Activated CD4-positive, alpha-beta T cell treated with anti-CD3 and anti-CD28 coated beads, Interleukin-2, amount 10 ng/mL, durations not matched to agents 7 days and 5 days (primary cell): ENCODE measurements at places on chromosomes 5 and 9.

GRCh38 chr5:138536665-138537315, 6.2 kb downstream of the ETF1 start:
- peak; percentile 19 for DNase-seq

DNA sequence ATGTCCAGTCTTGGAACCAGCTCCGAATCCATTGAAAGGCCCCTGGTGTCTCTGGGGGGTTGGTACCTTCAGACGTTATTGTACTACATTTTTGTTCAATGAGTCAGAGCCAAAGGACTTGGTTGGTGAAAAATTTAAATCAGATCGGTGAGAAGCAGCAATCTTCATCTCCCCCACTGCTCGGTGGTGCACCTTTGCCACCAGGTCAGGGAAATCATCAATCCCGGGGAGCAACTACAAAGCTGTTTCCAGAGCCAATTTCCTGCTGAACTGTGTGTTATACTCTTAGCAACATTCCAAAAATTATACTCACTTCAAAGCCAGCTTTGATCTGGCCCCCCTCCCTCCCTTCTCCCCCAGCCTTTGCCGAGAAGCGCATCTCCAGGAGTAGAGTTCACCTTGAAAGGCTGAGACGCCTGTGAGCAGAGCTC, 375.2 kb upstream of the WWC1 start:
- DNase-seq, result no peak

- DNase-seq, result no peak
Observed at GRCh38 chr9:6930827-6931226, 173.1 kb downstream of the KDM4C start.

GRCh38 chr5:169384661-169385060, 83.7 kb upstream of the SLIT3 start:
- no peak for DNase-seq

- no peak for DNase-seq
Observed at GRCh38 chr5:21681911-21682310, 1171.2 kb downstream of the CDH12 start.

- DNase-seq, result no peak
Observed at GRCh38 chr5:150309101-150309885, 6.6 kb upstream of the ARSI start.

DNA sequence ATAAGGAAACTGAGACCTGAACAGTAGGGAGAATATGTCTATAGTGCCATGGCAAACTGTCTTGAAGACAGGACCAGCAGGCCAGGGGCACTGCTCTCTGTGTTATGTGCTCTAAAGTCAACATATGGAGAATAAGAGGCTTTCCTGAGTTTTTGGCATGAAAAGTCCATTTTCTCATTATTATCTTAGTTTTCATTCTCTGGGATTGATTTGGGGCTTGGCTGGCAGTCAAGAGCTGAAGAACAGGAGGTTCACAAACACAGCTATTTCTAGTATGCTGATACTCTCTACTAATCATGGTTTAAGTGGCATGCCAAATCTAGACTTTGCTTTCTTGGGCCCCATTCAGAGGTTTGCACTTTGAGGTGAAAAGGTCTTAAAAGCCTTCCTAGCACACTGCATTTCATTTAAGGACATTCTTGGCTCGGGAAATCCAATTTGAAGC, 404.4 kb downstream of the ZNF608 start:
- no peak for DNase-seq
